ENCODE measurements at places on chromosomes 11 and 22.

- DNase-seq, result no peak
These were observed 145.8 kb upstream of the ARHGAP20 start for GRCh38 chr11:110857892-110858546.

- DNase-seq, result no peak
These were observed 299.7 kb downstream of the TTC28 start for GRCh38 chr22:28379951-28380350.

DNA sequence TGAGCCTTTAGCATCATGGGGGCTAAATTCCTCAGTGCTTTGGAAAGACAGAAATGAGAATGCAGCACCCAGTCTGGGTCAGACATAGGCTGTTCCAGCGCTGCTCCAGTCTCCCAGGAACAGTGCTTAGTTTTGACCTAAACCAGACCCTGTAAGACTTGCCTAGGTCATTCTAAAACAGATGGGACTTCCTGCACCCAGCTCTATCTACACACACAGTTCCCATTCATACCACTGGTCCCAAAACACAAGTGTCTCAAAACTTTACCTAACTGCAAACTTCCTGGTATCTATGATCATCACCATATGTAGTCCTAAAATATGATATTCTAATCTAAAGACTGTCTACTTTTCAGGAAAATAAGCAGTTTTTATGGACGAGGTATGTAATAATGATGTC is 37.9 kb downstream of the PRCP start:
- no peak for DNase-seq

- DNase-seq, result no peak
These were observed 33.7 kb downstream of the CSRP3 start for GRCh38 chr11:19168090-19168489.

GRCh38 chr11:108945341-108945740 is 280.5 kb downstream of the DDX10 start:
- DNase-seq, result no peak

DNA sequence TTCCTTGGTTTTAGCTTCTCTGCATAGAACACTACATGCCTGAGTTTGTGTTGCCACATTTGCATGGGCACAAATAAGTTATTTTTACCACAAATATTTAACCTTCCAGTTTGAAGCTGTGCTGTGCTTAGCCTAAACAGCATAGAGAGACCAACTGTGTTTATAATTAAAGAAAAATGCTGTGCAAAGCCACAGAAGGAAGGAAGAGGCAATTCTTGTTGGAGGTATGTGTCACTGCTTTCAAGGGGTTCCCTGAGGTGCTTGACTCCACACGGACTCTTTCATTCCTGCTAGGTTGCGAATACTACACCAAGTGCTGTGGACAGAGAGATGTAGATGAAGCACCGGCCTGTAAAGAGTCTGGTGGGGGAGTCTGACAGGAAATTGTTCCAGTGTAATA is 47.6 kb upstream of the OLFML1 start:
- DNase-seq, result no peak

DNA sequence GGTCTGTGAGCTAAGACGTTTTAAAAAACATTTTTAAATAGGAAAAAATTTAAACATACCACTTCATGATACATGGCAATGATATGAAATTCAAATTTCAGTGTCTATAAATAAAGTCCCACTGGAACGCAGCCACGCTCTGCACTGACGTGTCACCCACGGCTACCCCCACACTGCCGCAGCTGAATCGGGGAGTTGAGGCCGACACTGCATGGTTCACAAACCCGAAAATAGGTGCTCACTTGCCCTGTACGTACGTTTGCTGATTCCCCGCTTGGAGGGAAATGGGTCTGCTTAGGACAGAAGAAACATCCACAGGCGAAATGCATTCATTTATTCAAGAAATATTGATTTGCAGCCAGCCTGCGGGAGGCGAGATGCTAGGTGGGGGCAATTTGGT is 1342.3 kb downstream of the TBC1D22A start:
- no peak for DNase-seq

- no peak for DNase-seq
These were observed 18.3 kb downstream of the RRAS2 start for GRCh38 chr11:14340721-14341120.

DNA sequence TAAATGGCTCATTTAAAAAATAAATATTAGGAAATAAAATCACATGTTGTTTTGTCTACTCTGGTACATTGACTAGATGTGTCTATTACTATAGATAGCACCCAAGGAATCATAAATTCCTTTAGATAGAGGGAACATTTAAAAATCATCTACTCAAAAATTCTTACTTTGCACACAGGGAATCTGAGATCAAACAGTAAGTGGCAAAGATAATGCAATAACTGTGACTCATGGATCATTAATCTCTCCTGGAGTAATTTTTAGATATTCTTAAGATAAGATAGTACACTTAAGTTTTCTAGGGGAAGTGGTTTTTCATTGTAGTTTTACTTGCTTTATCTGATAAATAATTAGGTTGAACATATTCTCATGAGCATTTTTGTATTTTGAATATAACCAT is 468.9 kb downstream of the LUZP2 start:
- DNase-seq, result no peak

GRCh38 chr11:68982134-68982533 is 1.3 kb upstream of the MRGPRD start:
- DNase-seq, result no peak

DNA sequence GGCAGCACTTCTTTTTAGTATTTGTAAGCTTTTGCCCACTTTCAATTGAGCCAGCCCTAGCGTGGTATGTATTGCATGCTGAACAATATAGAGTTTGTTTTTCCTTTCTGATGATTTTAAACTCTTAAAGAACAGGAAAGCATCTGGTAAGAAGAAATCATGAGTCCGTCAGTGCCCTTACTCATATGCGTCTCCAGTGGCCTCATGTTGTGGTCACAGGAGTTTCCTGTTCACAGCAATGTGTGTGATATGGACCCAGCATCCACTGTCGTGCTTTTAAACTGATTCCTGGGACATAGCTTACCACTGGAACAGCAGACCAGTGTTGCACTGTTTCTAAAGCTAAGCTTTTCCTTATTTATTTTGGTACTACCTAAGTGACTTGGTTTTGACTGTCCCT is 40.1 kb downstream of the BID start:
- DNase-seq, result no peak

GRCh38 chr22:20426259-20426615 is 11.4 kb downstream of the SCARF2 start:
- no peak for DNase-seq

DNA sequence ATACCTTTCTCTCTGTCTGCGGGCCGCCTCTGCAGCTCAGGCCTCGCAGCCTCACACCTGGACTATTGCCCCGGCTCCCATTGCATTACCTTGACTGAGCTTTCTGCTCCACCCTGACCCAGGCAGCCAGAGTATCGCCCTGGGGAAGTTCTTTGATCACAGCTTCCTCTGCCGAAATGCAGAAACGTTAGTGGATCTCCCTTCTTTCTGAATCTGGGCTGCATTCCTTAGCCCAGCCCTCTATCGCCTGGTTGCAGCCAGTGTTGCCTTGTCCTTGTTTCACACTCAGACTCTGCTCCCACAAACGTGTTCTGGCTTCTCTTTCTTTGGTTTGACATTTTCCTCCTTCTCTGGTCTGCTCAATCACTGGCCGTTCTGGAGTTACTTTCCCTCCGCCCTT is 195.7 kb downstream of the ADAMTS15 start:
- no peak for DNase-seq
